ENCODE measurements at places on chromosomes 3 and 15.

DNA sequence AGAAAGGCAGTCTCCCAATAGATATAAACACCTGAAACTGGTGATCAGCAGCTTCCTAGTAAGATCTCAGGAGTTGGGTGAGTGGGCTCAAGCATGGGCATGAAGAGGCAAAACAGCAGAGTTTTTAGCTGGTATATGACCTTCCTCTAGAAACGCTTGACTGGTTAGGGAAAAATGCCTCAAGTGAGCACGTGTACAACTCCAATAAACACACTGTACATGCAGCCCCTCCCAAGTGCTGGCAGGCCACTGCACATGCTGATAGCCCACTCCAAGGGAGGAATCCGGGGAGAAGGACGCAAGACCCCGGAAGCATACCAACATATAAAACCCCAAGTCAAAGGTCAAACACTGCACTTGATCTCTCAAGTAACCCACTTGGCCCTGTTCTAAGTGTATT is 143.0 kb downstream of the FMN1 start:
- DNase-seq = no peak

- no peak for DNase-seq
These were observed 238.1 kb upstream of the SETMAR start for GRCh38 chr3:4065085-4065484.

GRCh38 chr15:34809186-34809585 is 13.8 kb upstream of the ACTC1 start:
- no peak for DNase-seq

DNA sequence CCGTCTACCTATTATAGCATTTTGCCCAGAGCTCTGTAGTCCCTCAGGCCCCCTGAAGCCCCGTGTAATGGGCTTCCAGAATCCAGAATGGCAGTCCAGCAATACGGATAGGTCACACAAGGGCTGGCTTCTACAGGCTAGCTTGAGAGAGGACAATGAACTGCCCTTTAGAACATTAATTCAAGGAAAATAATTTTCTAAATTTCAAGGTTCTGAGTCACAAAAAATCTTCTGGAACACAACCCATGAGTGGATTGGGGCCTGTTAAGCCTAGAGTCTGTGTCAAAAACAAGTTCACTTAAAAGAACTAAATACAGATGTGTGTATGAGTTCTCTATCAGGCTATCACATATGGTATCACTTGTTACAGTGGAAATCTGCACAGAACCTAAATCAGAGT is 28.8 kb downstream of the DCP1A start:
- no peak for DNase-seq

DNA sequence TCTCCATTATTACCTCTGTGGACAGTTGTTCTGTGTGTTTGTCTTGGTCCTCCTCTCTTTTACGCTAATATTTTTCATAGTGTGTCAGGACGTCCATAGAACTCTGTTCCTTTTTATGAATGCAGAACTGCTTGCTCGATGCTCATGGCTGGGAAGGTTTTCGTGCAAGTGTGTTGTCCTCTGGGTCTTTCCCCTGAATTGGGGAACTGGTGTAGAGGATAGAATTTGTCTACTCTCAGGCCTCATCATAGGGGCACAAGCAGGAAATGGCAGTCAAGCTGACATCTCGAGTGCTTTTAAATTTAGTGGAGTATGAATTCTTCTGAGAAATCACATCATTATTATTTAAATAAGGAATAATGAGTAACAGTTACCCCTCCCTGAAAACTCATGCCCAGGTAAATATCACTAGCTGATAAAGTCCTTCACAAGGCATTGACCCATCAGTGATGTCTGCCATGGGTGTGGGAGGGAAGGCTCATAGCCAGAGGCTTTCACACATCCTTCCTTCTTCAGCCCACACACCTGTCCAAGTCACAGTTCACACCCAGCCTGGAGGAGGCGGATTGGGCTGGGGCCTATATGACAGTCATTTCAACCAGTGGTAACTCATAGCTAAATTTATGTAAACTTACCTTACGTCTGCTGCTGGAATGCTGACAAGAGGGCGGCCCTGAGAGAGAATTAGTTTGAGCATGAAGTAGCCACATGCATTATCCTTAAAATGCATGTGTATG is 226.1 kb downstream of the PLCL2 start:
- no peak for DNase-seq

DNA sequence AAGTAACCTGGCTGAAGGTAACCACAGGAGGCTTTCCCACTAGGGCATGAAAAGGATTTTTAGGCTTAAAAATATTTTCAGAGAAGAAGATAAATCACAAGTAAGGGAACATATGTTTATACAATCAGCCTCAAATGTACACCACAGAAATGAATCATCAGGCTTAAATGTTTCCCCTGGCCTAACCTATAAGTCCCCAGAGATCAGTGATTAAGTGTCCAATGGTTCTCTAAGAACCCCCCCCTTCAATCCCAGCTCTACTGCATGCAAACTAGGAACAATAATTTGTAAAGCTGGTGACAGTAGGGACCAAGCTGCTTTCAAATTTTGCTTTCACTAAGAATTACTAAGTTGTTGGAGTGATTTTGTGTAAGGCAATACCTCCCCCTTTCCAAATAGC is 431.6 kb upstream of the LMCD1 start:
- DNase-seq = no peak

GRCh38 chr3:105793040-105793439 is 75.8 kb downstream of the CBLB start:
- no peak for DNase-seq

DNA sequence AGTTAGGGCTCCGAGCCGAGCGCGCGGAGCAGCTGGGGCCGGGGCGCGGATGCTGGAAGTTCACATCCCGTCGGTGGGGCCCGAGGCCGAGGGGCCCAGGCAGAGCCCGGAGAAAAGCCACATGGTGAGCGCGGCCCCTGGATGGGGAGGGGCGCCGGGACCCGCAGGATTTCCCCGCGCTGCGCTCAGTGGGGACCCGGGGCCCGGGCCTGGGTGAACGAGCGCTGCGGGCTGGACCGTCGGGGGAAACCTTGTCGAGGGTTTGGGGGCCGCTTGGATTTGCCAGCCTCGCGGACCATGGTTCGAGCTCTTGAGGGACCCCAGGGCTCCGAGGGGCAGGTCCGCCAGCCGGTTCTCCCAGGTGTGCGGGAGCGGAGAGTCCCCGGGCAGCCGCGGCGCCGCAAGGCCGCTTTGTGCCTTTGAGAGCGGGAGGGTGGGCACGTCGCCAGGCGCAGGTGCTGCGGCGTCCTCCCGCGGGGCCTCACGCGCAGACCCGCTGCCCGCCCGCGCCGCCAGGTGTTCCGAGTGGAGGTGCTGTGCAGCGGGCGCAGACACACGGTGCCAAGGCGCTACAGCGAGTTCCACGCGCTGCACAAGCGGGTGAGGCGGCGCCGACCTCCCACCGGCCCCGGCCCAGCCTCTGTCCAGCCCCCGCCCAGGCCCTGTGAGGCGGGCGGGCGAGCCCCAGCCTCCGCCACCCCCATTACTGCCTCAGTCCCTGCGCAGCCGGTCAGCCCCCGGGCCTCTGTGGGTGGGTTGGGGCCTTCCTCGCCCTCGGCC is at the start of gene SNX22:
Gene SNX22, plus strand, starts transcription at position 5 of the 780 bp plus-strand sequence. Its CDS starts 45 bp downstream, at position 50.
- no peak for DNase-seq

- no peak for DNase-seq
These were observed 71.1 kb upstream of the PDZRN3 start for GRCh38 chr3:73695841-73696240.

DNA sequence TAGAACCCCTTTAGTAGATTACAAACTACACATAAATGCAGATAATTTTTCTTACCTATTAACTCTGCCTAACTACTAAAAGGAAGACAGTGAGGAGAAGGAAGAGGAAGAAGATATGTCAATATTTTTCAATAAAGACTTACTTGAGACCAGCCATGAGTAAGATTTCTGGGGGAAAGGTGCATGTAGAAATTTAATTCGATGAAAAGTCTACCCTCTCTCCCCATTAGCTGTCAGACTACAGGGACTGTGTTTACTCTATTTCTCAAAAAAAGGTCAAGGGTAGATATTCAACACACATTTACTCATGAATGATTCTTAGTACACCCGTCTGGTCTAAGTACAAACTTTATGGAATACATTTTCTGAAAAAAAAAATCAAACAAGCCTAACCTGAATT is 6.8 kb downstream of the TSPAN3 start:
- DNase-seq = no peak

GRCh38 chr15:67023517-67024313 is 41.7 kb upstream of the SMAD3 start:
- DNase-seq = no peak

GRCh38 chr3:114093596-114093995 is 37.1 kb downstream of the QTRT2 start:
- no peak for DNase-seq

- no peak for DNase-seq
These were observed 21.0 kb upstream of the CHMP2B start for GRCh38 chr3:87206070-87206469.

GRCh38 chr3:119240101-119240590 is 532 bp downstream of the B4GALT4 start:
- DNase-seq = no peak

DNA sequence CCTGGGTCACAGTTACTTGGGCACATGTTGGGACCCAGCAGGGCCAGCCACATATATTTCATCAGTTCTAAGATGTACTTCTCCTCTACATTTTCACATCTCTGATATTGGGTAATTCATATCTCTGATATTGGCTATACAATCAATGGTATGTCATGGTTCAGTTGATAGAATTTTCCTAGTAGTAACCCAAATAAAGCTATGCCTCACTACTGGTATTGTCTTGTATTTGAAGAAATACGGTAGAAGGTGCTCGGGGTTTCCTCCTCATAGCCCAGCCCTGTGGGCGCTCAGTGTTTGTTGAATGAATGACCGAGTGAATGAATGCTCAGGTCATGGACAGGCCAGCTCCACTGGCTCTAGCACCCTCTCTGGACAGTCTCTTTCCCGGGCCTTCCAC is 94.1 kb downstream of the RAB11A start:
- no peak for DNase-seq

GRCh38 chr3:168364967-168365366 is 269.2 kb upstream of the GOLIM4 start:
- DNase-seq = no peak

- DNase-seq = no peak
These were observed 363 bp downstream of the EMC3 start for GRCh38 chr3:9986230-9986725.

DNA sequence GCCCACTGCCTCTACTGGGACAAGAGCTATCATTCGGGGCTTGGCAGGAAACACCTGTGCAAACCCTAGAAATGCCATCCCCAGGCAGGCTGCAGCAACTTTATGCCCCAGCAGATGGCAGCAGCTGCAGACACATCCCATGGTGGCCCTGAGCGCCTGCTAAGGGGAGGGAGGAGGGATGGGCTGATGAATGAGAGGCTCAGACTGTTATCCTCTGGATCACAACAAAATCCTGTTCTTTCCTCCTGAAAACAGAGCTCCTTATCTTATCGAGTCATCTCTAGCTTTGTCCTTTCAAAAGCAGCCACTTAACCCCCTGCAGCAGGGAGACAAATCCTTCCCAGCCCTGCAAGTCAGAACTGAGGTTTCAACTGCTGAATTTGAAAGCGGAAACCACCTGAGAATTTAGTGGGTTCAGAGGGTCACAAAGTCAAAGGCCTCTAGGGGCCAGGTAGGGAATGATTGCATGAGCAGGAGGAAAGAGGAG is 90.6 kb upstream of the PROK2 start:
- peak; percentile 76 for DNase-seq

DNA sequence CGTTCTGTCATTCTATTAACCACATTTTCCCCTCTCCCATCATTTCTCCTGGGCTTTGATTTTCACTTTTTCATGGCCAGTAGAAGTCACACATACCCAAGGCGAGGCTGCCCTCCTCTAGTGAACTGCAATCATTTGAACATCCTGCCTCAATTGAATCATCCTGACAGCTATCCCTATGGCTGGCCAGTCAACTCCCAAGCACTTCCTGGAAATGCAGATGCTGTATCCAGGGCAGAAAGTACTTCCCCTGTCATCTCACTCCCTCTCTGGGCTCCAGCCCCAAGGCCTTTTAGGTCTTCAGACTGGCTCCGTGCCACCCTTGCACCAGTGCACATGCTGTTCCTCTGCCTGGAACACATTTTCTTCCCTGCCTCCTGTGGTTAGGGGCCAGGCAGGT is 738.3 kb upstream of the CFAP20DC start:
- no peak for DNase-seq

DNA sequence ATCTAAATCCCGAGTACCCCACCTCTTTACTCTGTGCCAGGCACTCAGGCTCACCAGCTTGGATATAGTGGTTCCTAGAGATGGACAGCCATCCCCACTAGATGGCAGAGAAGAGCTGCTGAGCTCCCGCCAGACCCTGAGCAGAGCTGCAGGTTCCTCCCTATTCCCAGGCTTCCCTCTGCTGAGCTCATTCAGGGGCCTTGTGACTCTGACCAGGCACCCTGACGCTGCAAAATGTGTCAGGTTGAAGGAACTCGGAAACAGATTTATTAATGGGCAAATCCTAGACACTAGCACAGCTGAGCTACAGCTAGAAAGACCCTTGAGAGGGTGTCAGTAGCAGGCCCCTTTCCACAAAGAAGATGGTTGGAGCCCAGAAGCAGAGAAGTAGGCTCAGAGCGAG is 38.2 kb upstream of the RHO start:
- DNase-seq = peak; percentile 39

DNA sequence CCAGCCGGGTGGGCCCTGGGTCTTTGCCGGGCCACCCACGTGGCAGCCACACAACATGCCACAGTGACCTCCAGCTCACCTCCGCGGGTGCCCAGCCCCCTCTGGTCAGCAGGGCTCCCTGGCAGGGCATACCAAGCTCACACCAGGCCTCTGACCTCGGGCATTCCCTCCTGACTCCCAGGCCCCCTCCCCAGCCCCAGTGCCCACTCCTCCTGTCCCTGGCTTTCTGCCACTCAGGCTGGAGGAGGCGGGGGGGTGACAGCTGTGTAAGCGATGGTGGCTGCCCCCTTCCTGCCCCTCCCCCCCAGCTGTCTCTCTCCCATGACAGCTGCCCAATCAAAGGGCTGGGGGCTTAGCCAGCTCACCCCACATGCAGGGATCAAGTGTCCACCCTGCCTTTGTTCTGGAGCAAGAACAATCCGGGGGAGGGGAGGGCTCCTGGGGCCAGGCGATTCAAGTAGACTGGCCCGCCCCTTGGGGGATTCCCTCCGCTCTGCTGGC is 3.3 kb downstream of the PCBP4 start:
- DNase-seq = no peak
